ENCODE measurements at places on chromosomes 2 and 18. TPM values are rescaled to one million over a fixed set of nuclear protein-coding genes. Genes with fewer than 3 reads are reported as not detected.

TRABD2A gene
- 7.6 TPM for total RNA-seq

CPO gene
- 2.4 TPM for total RNA-seq

GFPT1 gene
- total RNA-seq: 39.0 TPM

AMER3 gene
- total RNA-seq: 0.14 TPM

ACTG2 gene
- not detected for total RNA-seq

EPAS1 gene
- total RNA-seq: 2.2 TPM

GREB1L gene
- not detected for total RNA-seq

TSN gene
- 77.8 TPM for total RNA-seq

SNED1 gene
- 1.1 TPM for total RNA-seq

ALPP gene
- total RNA-seq: 0.15 TPM

GPR35 gene
- total RNA-seq: not detected

REG3A gene
- not detected for total RNA-seq

SP110 gene
- 2.2 TPM for total RNA-seq

FSHR gene
- total RNA-seq: not detected

TNFRSF11A gene
- total RNA-seq: 1.2 TPM

LONRF2 gene
- 0.04 TPM for total RNA-seq

MIB1 gene
- 64.3 TPM for total RNA-seq

POTEJ gene
- not detected for total RNA-seq

SLC30A3 gene
- total RNA-seq: 0.89 TPM

SPATS2L gene
- total RNA-seq: 74.7 TPM

DNA sequence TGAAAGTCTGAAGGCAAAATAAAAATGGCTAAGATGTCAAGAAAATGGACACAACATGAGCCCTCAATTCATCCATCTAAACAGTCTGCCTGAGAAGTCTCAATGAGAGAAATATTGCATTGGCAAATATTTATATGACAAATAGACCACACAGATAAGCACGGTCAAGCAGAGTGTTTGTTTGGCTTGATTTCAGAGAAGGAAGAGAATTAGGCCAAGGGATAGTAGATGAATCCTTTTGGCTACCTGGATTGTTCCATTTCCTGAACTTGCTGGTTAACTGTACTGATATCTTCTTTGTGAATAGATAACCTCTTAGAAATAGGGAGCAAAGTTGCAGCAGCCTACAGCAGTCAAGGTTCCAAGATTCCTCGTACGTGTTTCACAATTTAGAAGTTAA, 129.6 kb downstream of the RBMS1 start:
- no peak for DNase-seq

GRCh38 chr2:45269149-45269793, 260.0 kb upstream of the SIX2 start:
- DNase-seq: no peak

DNA sequence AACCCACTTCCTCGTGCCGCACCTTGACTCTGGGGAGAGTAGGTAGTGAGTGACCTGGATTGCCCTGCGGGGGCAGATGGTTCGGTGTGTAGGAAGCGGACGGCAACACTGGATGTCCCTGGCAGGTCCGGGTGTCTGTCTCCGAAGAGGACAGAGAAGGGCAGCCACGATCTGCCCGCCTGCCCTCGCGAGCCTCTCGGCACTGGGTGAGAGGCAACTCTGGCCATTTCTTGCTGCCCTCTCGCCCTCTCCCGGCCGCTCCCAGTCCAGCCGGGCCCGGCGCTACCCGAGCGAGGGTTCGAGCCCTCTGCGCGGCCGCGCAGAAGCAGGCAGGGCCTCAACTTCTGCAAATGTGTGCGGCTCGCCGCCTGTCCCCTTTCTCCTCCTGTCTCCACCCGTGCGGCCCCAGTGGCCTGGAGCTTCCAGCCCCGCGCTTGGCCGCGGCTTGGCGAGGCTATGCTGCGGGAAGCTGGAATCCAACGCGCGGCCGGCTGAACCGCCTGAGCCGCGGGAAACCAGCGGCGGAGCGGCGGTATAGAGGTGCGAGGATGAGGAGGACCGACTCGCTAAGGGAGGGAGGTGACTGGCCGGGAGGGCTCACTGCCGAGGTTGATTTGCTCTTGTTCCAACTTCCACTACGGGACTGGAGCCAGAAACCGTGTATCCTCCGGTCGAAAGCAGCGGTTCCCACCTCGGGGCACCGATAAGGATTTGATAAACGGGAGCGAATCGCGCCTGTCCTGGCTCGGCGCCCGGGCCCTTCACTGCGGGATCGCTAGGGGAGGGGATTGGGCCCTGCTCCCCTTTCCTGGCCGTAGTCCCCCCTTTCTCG, 1.5 kb downstream of the EPAS1 start:
- peak; percentile 80 for DNase-seq

- no peak for DNase-seq
Measured at GRCh38 chr18:33606621-33607020, 28.6 kb downstream of the ASXL3 start.

DNA sequence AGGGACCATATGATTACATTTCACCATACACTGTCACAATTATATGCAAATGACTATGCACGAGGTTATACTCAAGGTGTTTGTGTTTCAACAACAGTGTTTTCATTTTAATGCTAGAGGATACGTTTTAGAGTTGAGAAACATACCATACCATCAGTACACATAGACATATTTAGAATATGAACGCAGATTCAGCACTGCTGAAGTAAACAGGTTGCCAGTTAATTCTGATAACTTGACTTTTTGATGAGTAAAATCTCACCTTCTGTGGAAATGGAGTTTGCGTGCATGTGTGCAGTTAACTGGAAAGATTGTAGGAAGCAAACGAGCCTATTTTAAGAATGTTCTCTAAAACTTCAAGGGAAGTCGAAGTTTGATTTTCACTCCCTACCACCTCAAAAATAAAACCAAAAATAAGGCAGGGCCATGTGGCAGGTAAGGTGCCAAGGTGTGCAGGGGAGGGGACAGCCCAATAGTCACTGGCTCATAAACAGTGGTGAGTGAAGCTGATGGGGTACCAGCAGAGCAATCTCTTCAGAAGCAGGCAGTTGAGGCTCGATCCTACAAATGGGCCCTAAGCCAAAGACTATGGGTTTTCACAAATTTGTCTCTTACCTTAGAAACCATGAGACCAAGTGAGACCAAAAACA, 213.1 kb downstream of the IKZF2 start:
- DNase-seq: no peak

- no peak for DNase-seq
Measured at GRCh38 chr2:113230531-113230930, 48.2 kb downstream of the PAX8 start.

DNA sequence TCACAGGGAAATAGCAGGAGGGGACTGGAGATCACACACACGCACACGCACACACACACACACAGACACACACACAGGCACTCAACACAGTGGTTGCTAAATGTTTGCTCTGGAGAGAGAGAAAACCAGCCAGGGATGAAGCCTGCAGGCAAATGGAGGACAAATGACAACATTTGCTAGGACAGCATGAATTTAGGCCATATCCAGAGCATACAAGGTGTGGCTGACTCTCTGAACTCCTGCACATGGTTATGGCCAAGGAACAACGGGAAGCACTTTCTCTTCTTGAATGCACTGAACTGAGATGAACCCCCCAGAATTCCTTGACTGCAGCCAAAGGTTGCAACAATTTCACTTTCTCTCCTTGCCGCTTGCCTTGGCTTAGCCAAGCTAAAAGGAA, 230.0 kb upstream of the RASGRP3 start:
- no peak for DNase-seq

GRCh38 chr18:50558948-50559751, 737 bp upstream of the MAPK4 start:
- no peak for DNase-seq

GRCh38 chr2:228819701-228820100, 451.4 kb downstream of the PID1 start:
- no peak for DNase-seq

- no peak for DNase-seq
Measured at GRCh38 chr2:210315015-210315788, at the start of gene MYL1. TSS of gene MYL1 (minus strand) at chr2:210315174. CDS start at chr2:210315042, 132 bp downstream.

- no peak for DNase-seq
Measured at GRCh38 chr18:47801817-47802216, 128.6 kb downstream of the SMAD2 start.

DNA sequence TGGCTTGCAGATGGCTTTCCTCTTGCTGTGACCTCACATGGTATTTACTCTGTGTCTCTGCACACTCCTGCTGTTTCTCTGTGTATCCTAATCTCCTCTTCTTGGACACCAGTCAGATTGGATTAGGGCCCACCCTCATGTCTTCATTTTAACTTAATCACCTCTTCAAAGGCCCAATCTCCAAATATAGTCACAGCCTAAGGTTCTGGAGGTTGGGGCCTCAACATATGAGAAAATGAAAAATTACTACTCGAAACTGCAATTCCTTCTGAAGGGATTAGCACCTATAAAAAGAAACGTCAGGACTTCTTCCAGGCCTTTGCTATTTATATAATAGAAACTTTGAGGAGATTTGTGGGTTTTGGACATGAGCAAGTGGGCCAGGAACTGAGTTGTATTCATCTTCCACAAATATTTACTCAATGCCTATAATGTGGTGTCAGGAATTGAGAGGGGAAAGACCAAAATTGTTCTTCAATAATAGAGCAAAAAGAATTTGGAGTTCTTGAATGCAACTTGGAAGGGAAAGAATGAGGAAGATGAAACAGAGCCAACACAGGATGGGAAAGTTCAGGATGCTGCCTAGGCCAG, 270.0 kb upstream of the FN1 start:
- DNase-seq: no peak

- DNase-seq: no peak
Measured at GRCh38 chr2:132804051-132804450, 134.0 kb upstream of the LYPD1 start.

DNA sequence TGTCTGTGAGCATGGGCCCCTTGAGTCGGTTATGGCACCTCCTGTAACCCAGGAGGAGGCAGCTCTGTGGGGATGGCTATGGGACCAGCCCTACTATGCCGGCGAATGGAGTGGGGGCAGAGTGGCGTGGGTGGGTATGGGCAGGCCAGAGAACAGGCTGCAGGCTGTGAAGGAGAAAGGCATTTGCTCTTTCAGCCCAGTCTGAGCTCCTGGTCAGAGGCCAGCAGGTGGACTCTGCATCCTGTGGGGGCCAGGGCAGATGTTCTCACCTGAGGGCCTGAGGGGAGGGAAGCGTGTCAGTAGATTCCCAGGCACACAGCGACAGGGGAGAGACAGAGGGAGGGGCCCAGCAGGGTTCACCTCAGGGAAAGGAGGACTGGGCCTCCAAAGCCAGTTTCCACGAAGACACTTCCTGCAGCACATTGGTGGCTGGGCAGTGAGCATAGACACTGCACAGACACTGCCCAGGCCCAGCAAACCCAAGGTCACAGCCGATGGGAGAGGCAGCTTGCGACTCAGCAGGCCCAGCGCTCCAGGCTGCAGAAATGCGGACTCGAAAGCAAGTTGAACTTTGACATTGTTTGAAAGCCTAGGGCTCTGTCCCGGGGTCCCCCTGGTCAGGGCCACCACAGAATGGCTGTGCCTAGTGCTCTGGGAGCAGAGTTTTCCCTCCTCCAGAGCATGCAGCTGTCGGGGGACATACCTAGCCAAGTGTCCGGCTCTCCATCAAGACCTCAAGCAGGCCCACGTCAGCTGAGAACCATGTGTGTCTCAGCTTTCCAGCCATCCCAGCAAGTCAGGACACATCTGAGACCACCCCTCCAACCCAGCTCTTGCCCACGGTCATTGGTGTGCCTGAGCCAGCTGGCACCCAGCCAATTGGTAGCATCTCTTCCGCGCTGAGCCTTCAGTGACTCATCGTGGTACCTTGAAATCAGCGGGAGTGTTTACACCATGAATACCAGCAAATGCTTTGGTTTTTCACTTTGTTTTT, 53.8 kb downstream of the TGOLN2 start:
- peak; percentile 41 for DNase-seq

- DNase-seq: no peak
Measured at GRCh38 chr2:109067631-109068125, 61.3 kb upstream of the SH3RF3 start.

GRCh38 chr2:207333599-207334300, 168.0 kb upstream of the KLF7 start:
- no peak for DNase-seq

- DNase-seq: no peak
Measured at GRCh38 chr18:57052759-57053158, 94.1 kb upstream of the BOD1L2 start.

GRCh38 chr2:51011693-51012092, 20.2 kb downstream of the NRXN1 start:
- no peak for DNase-seq

- DNase-seq: no peak
Measured at GRCh38 chr2:231803501-231804138, 17.4 kb downstream of the COPS7B start.

- no peak for DNase-seq
Measured at GRCh38 chr2:120565929-120566328, 169.7 kb upstream of the GLI2 start.

DNA sequence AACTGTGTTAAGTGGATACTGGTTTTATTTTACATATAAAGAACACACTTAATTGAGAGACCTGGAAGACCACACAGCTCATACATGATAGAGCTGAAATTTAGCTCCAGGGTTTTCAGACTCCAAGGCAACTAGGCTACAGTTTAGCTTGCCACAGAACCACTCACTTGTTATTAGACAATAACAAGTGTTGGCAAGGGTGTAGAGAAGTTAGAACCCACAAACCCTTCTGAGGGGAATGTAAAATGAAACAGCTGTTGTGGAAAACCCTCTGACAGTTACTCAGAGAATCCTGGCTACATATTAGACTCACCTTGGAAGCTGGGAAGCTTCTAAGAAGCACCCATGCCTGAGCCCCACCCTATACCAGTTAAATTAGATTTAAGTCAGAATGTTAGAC, 75.3 kb downstream of the MAP3K20 start:
- no peak for DNase-seq

DNA sequence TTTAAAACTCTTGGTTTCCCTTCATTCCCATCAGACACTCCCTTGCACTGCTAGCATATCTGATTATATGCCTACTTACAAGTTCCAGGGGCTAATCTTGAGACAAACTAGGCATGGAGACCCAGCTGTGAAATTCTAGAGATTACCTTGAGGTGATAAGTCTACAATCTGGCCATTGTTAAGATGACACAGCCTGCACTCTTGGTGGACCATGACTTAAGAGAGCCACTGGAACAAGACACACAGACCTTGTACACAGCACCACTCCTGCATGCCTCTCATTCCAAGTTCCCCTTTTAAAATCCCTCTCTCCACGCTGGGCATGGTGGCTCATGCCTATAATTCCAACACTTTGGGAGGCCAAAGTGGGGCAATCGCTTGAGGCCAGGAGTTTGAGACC, 387.2 kb upstream of the DCC start:
- DNase-seq: no peak

GRCh38 chr2:119849838-119850565, 90.3 kb downstream of the PTPN4 start:
- no peak for DNase-seq

GRCh38 chr2:170533156-170533555, 182.0 kb upstream of the SP5 start:
- no peak for DNase-seq

- no peak for DNase-seq
Measured at GRCh38 chr2:42105330-42106256, 57.8 kb downstream of the PKDCC start.
